ENCODE measurements at places on chromosomes 1 and 21. TPM values are rescaled to one million over a fixed set of nuclear protein-coding genes. Genes with fewer than 3 reads are reported as not detected.

The S100A14 gene
- 4.2 TPM for total RNA-seq

The NBPF20 gene
- total RNA-seq: 0.98 TPM

The LRRC7 gene
- total RNA-seq: 2.1 TPM

The SH2D1B gene
- 0.60 TPM for total RNA-seq

The LDLRAD1 gene
- total RNA-seq: not detected

The ATP1A4 gene
- 0.83 TPM for total RNA-seq

The LRRC53 gene
- not detected for total RNA-seq

The IL12RB2 gene
- 0.21 TPM for total RNA-seq

The FAM43B gene
- total RNA-seq: 1.0 TPM

The EVA1C gene
- total RNA-seq: 13.5 TPM

The KNCN gene
- total RNA-seq: not detected

The ACTL8 gene
- total RNA-seq: not detected

The LIN28A gene
- total RNA-seq: not detected

All from heart right ventricle (tissue), 16 donors.